ENCODE measurements at places on chromosomes 4 and X.

DNA sequence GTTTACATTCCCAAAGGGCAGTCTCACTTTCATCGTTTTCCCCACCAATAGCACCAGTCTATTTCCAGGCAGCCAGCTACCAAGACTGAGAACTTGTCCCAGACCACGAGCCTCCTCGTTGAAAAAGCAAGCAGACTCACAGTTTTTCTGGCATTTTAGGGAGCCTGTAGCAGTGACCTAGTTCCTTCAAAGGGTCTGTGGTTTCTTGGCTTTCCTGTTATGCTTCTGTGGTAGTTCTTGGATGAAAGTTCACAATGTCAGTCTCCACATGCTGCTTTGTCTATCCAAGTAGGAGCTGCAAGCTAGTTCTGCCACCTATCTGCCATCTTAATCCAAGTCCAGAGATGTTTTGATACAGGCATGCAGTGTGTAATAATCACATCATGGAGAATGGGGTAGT is 151.6 kb upstream of the ZC4H2 start:
- no peak for DNase-seq

DNA sequence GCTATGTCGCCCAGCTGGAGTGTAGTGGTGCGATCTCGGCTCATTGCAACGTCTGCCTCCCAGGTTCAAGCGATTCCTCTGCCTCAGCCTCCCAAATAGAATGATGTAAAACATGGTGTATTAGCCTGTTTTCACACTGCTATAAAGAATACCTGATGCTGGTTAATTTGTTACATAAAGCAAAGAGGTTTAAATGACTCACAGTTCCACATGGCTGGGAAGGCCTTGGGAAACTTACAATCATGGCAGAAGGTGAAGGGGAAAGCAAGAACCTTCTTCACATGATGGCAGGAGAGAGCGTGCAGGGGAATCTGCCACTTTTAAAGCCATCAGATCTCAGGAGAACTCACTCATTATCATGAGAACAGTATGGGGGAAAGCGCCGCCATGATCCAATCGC is 1191.8 kb downstream of the ARAP2 start:
- no peak for DNase-seq

- DNase-seq = no peak
Measured at GRCh38 chrX:109190542-109190941, 291.3 kb downstream of the GUCY2F start.

GRCh38 chr4:155411546-155411945 is 34.8 kb upstream of the MAP9 start:
- no peak for DNase-seq

DNA sequence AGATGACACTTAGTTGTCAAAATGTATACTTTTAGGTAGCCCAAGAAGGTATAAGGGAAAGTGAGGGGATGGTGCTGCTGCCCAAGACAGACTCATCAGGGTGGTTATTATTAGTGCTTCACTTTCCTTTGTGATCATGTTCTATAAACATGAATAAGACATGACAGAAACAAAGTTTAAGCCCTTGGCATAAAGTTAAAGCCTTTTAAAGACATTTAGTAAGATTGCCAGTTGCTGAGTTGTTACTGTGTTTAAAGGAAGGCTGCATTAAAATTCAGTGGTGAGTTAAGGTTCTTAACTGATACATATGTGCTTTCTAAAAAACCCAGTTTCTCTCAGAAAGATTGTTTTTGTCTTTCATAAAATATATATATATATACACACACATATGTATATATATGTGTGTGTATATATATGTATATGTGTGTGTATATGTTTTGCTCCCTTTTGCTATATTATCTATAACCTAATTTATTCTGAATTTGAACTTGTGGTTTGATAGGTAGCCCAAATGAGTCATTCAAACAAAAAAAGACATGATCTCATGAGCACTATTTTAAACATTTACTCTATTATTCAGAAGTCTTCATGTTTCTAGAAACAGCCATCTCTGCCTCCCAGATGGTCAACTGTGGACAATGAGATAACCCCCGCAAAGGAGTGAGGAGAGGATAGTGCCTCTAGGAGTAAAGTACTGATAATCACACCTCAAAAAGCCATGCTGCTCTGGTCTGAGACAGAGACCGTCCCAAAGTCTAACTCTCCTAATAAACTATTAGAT is 98.1 kb upstream of the OTUD4 start:
- no peak for DNase-seq
